Gastroesophageal sphincter (tissue), 4 donors: ENCODE measurements at places on chromosomes 13 and 19. TPM values are rescaled to one million over a fixed set of nuclear protein-coding genes. Genes with fewer than 3 reads are reported as not detected.

DNA sequence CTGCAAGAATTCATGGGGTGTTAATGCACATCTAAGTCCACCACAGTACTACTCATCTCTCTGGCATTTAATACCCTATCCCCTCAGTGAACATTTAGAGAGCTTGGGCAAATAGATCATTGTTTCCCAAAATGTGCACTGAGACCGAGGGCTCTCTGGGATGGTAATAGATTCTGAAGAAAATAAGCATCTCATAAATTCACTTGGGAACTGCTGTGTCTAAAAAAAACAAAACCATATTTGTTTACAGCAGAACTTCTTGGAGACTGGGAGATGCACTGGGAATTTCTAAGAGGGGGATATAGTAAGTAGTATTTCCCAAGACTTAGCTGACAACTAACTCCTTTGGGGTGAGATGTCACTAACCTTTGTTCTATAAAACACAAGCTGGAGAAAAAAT is 58.4 kb downstream of the ENOX1 start:
- no peak for ATAC-seq

- no peak for ATAC-seq
Measured at GRCh38 chr13:28324181-28324789, 170.6 kb downstream of the FLT1 start.

DNA sequence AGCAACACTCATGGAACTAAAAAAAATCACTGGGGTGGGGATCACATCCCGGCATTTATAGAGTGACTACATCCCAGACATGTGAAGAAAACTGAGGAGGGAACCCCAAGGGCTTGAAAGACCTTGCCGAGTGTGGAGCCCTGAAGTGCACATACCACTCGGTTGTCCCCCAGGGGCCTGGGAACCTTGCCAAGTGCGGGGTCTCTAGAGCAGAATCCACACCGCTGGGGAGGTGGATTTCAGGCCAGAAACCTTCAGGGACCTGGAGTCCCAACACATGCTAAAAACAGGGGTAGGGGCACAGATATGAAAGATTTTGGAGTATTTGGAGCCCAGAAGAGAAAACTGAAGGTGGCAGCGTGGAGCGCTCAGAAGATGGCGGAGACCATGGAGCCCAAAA is 35.2 kb downstream of the ERICH4 start:
- no peak for ATAC-seq

DNA sequence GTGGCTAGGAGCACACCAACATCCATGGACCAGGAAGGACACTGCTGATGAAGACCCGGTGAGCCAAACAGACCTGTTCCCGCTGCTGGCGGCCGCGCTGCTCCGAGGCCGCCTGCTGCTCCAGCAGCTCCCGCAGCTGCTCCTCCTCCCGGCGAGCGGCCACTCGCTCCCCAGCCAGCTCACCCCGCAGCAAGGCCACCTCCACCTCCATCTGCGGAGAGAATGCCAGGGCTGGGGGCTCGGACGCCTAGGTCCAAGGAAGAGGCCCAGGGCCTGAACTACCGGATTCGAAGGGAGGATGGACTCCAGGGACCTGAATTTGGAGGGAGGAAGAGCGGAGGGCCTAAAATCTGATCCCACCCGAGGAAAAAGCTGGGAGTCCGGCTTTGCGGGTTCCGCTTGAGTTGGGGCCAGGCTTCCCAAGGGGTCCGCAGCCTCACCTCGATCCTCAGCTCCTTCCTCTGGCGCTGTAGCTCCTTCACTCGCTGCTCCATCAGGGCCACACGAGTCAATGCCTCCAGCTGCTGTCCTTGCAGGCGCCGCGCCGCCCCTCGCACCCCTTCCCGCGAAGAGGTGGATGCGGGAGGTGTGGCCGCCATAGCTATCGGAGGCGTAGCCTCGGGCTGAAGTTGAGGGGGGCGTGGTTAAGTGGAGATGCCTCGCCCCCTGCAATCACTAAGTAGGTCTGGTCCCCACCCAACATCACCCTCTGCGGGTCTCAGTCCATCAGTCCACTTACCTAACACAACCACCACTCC is 2.7 kb downstream of the PHLDB3 start:
- ATAC-seq = no peak

- no peak for ATAC-seq
Measured at GRCh38 chr13:114325729-114326128, 11.4 kb downstream of the CHAMP1 start.

DNA sequence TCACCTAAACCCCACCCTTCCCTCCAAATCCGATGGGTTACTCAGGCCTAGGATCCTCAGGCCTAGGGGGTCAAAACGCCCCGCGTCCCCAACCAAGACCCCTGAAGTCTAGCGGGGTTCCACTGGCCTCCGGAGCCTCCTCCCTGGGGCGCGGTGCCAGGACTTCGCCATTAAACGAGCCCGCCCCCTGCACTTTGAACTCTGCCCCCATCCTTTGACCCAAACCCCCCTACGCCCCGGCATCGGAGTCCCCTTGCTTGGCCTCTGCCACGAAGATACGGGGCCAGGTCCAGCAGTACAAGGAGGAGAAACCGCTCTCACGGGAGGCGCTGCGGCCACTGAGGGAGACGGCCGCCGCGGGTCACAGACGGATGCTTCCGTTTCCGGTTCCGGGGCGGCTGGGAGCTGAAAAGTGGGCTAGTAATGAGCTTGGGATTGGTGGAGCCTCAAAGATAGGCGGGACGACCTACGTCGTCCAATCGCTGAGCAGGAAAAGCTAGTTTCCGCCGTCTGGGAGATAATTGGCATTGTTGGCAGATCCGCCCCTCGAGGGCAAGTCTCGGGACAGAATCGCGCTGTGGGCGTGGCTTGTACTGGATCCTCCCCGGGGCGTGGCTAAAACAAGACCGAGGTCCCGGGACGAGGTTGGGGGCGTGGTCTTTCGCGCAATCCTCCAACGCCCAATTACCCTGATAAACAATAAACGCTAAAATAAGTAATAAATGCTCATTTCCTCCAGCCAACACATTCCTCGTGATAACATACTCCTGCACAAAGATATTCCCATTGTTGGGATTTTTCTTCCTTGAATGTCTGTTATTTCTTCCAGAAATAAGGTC is 5.7 kb upstream of the ZNF77 start:
- ATAC-seq = peak; percentile 99

DNA sequence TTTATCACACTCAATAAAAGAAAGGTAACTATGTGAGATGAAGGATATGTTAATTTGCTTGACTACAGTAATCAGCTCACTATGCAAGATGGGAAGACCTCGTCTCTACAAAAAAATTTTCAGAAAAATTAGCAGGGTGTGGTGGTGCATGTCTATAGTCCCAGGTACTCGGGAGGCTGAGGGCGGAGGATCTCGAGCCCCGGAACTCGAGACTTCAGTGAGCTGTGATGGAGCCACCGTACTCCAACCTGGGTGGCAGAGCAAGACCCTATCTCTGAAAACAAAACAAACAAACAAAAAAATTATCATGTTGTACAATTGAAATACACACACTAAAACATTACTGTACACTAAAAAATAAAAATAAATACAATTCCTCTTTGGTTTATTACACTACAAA is 376.7 kb upstream of the KLHL1 start:
- ATAC-seq = no peak

GRCh38 chr13:78393286-78394142 is 209.8 kb downstream of the POU4F1 start:
- ATAC-seq = no peak

GRCh38 chr19:17886515-17886914 is 14.8 kb downstream of the SLC5A5 start:
- ATAC-seq = no peak

DNA sequence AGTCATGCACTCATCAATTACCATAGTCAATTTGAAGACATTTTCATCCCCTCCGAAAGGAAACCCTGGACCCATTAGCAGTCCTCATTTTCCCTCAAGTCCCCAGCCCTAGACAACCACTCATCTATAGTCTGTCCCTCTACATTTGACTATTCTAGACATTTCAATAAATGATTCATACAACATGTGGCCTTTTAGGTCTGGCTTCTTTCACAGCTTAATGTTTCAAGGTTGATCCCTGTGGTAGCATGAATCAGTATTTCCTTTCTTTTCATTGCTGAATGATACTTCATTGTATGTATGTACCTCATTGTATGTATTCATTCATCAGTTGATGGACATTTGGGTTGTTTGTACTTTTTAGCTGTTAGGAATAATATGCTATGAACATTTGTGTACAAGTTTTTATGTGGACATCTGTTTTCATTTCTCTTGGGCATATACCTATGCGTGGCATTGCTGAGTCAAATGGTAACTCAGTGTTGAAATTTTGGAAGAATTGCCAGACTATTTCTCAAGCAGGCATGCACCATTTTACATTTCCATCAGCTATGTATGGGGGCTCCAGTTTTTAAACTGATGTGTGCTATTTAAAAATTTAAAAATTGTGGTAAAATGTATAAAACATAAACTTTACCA is 18.4 kb downstream of the SPATA13 start:
- ATAC-seq = no peak

DNA sequence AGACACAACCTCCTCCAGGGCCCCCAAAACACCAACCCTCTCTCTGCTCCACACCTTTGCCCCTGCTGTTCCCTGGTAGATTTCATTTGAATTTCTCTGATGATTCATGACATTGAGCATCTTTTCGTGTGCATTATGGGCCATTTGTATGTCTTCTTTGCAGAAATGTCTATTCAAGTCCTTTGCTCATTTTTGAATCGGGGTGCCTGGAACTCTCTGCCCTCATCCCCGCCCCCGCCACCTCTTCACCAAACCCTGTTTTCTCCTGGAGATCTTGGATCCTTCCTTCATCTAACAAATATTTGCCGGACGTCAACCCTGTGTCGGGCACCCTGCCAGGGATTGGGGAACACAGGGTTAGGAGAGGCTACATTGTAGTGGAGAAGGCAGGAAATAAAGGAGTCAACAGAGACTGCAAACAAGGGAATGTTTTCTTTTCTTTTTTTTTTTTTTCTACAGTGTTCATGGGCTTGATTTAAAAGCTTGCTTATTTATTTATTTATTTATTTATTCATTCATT is 25.5 kb upstream of the SLC1A5 start:
- no peak for ATAC-seq

DNA sequence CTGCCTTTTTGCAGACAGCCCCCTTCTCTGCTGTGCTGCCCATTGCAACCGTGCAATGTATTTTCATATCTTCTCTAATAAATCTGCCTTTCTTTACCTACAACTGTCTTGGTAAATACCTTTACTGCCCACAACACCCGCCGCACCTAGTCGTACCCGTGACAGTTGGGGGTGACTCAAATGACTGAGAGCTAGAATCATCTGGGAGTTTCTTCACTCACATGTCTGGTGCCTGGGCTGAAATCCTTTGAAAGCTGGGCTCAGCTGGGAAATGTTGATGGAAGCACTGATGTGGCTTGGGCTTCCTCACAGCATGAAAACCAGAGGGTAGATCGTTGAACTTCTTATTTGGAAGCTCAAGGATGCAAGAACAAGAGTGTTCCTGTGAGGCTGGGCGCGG is 2.8 kb upstream of the PNMA8A start:
- ATAC-seq = no peak

DNA sequence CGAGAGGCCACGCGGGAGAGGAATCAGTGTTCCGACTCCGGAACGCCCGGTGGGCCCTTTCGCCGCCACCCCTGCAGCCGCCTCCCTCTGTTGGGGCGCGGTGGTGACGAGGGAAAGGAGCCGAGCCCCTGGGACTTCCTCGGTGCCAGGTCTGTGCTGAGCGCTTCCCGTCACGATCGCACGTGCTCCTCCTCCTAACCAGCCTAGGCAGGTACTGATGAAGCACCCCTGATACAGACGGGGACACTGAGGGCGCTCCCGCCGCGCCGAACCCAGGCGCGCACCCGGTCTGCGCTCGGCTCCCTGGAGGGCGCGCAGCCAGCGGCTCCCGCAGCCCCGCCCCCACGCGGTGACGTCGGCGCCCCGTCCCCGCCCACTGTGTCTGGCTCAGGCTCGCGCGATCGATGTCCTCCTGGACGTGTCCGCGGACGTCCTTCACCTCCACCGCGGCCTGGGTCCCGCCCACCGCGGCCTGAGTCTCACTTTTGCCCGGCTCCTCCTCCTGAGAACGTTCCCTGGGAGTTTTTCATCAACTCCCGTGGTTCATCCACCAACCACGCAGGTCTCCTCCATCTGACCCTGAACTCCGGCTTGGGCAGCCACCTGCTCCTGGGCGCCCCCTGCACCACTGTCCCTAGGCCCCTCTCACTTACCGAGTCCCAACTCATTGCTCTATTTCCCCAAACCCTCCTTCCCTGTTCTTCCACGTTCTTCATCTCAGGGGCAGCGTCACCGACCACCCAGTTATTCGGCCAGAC is 2.6 kb upstream of the KLK15 start:
- peak; percentile 90 for ATAC-seq

DNA sequence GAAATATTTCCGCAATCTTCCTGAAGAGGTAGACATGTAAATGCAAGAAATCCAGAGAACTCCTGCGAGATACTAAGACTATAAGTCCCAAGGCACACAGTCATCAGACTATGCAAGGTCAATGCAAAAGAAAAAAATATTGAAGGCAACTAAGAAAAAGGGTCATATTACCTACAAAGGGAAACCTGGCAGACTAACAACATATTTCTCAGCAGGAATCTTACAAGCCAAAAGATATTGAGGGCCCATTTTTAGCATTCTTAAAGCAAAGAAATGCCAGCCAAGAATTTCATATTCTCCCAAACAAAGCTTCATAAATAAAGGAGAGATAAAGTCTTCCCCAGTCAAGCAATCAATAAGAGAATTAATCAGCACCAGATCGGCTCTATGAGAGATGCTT is 298.5 kb upstream of the ATXN8OS start:
- no peak for ATAC-seq

DNA sequence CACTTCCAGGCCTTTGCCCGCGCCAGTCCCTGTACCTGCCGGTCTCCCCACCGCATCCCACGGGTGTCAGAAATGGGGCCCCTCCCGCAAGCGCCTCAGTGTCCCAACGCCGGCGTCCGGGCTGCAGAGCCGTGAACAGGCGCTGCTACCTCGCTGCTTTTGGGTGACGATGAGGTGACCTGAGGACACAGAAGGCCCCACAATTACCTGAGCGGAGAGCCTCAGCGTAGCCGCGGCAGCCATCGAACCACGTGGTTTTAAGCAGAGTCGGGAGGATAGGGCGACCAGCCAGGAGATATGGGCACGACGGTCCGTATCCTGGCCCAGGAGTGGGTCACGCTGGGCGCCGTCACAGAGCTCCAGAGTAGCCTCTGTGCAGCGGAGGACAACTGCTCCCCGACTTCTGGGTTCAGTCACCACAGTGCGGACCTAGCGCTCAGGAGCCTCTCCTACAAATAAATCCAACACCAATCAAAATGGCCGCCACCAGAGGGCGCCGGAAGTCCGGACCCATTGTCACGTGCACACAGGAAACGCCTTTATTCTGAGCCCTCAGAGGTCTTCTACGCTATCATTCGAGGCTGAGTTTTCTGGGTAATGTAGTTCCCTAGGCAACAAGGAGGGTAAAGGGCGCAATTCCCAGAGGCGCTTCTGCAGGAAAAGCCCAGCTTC is at the start of gene ZNF814:
TSS of gene ZNF814 (minus strand) at position 478 of the 672 bp plus-strand sequence. CDS start at position 243, 235 bp downstream.
- ATAC-seq = peak; percentile 92

ACP7 gene
- 0.08 TPM for total RNA-seq

WDR88 gene
- not detected for total RNA-seq

B3GLCT gene
- total RNA-seq = 9.2 TPM
